HuH-7.5 (cell line): ENCODE measurements at places on chromosomes 3 and 15.

- no peak for DNase-seq
Measured at GRCh38 chr3:172021164-172021563, 18.2 kb upstream of the FNDC3B start.

DNA sequence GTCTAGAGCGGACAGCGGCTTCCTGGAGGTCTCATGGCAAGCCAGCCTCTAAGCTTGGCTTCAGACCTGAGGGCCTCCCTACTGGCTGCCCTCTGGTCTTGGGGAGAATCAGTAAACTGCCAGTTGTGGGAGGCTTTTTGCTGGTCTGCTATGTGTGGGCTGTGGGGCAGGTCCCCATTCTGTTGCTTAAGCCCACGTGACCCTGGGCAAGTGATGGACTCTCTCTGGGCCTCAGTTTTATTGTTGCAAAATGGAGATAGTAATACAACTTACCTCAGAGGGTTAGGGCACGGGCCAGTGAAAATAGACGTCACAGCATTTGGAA is 61.7 kb downstream of the SLC6A6 start:
- no peak for DNase-seq

DNA sequence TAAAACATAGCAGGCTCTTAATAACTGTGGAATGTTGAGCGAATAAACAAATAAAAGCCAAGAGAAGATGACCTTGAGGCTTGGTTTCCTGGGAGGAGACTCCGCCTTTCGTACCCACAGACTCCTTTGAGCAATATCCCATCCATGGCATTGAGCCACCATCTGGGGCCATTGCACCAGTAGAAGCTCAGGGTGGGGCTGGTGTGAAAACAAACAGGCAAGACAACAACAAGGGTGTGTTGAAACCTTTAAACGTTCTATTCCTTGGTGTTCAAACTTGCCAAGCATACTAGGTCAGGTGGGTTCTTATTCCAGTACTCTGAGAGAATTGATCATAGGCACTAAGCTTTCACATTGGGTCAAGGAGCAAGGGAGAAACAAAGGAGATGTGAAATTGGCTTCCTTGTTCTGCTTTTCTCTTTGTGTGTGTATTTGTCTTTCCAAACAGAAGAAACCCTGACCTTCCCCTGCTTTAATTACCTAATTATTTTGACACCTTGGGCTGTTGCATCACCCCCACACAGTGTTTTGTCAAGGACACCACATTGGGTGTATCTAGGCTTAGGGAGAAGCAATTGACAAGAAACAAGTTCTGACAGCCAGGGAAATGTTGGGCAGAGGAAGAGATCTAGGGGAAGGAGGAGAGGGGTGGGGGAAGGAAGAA is 105.1 kb upstream of the BCL6 start:
- DNase-seq: no peak

GRCh38 chr3:49714728-49715550 is 4.5 kb downstream of the AMIGO3 start:
- DNase-seq: no peak

GRCh38 chr15:85642693-85643066 is 152.0 kb downstream of the KLHL25 start:
- DNase-seq: no peak

DNA sequence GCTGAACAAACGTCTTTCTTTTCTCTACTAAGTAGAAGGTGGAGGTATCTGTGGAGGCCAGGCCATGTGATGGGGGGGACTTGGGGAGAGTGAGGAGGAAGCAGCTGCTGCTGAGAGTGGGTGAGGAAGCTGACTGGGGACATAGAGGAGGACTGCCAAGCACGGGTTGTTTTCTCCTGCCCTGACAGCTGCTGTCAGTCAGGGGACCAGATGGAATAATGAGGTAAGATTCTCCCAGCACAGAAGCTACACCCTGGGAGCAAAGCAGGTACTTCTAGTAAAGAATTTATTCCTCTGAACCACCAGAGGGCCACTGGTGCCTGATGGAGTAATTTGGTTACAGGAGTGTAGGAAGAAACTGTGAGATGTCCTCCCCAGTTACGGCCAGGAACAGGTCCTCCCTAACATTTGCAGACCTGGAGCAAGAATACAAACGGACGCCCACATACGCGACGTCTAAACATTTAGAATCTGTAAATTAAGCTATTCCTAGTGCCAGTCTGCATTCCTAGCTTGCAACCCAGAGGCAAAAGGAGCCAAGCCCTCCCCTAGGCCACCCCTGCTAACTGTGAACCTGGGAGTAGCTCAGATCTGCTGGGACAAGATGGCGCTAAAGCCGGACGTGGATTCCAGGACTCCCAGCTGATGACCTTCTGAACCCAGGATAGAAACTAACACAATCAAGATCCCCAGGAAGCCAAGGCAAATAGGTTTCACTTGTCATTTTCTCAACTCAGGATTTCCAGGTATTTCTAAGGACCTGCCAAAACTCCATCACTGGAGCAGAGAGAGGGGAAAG is 14.8 kb downstream of the CRYGS start:
- no peak for DNase-seq

GRCh38 chr15:34012461-34013028 is 26.5 kb downstream of the AVEN start:
- DNase-seq: no peak

- DNase-seq: no peak
Measured at GRCh38 chr3:129453732-129454131, 13.7 kb downstream of the IFT122 start.

GRCh38 chr3:138479438-138479863 is 45.0 kb downstream of the ESYT3 start:
- DNase-seq: peak; percentile 66

DNA sequence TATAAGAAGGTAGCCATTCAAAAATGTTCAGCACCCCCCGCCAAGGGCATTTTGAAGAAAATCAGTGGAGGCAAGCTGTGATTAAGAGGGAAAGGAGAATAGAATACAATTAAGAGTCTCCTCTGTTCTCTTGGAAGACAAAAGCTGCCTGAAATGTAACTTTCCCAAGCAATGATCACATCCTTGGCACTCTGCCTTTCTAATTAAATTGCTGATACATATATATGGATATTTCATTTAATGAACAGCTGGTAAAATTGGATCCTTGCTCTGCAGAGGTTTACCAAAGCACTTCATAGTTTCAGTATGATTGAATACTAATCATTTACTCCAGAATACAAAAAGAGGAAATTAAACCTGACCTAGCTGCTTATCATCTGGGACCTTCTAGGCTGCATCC is 10.4 kb downstream of the COL6A6 start:
- no peak for DNase-seq

DNA sequence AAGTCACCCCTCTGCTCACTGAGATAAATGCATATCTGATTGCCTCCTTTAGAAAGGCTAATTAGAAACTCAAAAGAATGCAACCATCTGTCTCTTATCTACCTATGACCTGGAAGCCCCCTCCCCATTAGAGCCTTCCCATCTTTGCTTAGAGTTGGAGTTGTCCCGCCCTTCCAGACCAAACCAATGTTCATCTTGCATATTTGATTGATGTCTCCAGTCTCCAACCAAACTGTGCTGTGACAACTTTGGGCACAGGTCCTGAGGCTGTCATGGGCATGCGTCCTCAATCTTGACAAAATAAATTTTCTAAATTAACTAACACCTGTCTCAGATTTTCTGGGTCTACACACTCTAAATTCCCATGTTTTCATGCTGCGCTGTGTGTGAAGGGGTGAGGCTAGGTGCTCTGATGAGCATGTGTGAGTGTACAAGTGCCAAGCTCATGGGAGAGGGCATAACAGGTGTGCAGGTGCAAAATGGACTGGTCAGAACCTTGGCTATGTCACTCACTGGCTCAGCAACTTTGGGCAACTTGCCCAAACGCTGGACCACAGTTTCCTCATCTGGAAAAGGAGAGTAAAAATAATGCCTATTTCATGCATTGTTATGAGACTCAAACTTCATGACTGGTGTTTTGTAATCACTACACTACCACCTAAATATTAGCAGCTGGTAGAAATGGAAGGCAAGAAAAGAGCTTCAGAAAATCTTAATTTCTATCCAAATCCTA is 7.2 kb downstream of the DAPK2 start:
- DNase-seq: no peak

GRCh38 chr3:87546216-87546615 is 269.8 kb upstream of the POU1F1 start:
- DNase-seq: no peak

DNA sequence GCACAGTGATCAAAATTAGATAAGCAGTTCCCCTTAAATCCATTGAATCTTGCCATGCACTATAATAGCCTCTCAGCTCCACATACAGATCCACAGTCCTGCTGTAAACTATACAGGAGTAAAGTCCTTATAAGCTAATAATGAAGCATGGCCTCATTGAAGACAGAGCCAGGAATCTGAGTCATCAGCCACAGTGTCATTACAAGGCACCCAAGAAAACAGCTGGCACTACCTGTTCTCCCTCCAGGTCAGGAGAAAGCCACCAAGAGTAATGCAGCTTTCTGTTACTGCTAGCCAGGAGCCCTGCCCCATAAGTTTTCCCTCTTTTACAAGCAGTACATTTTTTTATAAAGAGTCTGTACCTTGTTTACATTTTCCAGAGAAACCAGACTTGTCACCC is 27.3 kb downstream of the WDR49 start:
- no peak for DNase-seq

DNA sequence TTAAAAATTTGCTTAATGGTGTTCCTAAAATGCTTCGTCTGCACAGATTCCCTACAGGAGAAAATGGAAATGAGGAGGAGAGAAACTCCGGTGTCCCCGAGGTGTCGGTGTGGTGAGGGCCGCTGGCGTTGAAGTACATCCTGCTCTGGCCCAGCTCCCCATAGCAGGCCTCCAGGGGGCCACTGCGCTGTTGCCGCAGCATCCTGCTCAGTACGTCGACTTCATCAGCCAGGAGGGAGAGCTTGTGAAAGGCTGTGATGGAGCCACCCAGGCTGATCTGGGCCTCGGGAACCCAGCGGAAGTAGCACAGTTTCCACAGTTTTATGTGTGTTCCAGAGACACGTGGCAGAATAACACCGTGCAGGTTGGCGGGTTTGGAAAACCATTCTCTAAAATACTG is 37.8 kb downstream of the FAN1 start:
- no peak for DNase-seq

DNA sequence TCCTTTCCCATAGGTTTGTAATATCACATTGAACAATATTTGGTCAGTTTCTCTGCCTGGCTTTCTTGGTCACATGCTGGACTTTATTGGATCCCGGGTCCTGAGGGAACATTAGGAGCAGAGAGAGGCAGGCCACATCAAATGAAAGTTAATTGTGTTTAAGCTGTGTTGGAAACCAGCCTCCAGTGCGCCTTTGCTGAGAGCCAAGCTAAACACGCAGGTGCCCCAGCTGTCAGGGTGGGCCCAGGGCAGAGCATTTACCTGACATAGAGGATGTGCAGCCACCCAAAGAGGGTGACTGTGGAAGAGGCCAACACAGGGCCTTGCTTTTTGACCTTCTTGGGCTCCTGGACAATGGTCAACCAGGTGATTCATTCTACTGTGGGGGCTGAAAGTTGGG is 149.3 kb downstream of the EBLN2 start:
- no peak for DNase-seq

DNA sequence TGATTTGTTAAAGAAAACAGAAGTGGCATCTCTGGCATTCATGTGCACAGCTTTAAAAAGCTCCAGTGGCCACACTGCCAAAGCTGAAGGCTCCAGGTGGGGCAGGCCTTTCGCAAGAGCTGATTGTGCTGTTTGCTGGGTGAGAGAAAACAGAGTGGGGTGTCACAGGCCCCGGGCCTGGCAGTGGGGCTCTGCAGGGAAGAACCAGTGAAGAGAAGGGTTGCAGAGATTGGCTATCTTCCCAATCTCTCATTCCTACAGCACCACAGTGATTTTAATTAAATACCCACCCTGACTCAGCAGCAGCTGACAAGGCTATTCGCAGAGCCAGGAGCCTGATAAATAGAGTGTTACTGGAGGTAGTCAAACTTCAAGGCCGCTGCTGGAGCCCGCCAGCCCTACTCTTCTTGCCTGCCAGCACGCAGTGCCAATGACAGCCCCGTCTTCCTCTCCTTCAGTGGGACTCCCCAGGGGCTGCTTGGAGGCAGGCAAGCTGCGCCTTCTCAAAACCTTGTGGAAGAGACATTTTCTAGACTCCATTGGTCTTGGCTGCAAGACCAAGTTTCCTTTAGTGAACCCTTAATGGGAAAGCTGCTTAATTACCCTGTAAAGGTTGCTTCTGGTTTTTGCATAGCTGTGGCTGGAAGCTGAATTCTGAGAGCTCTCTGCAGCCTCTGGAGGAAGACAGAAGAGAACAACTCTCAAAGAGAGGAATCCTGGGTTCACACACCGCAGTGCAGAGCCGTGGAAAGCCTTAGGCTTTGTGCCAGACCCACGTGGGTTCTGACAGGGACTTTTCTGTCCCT is 225.8 kb upstream of the SLCO3A1 start:
- no peak for DNase-seq

- no peak for DNase-seq
Measured at GRCh38 chr3:134722969-134723368, 72.1 kb upstream of the EPHB1 start.

GRCh38 chr3:110579840-110580550 is 491.6 kb upstream of the NECTIN3 start:
- DNase-seq: no peak

- DNase-seq: no peak
Measured at GRCh38 chr3:121624147-121624899, 31.1 kb downstream of the FBXO40 start.
